ENCODE measurements at places on chromosomes 2 and 18.

GRCh38 chr2:68660658-68661057 is 17.3 kb downstream of the PROKR1 start:
- no peak for DNase-seq

- DNase-seq = peak; percentile 59
These were observed 21.4 kb upstream of the MLPH start for GRCh38 chr2:237465515-237466148.

GRCh38 chr2:225920621-225921220 is 521.2 kb downstream of the NYAP2 start:
- DNase-seq = no peak

DNA sequence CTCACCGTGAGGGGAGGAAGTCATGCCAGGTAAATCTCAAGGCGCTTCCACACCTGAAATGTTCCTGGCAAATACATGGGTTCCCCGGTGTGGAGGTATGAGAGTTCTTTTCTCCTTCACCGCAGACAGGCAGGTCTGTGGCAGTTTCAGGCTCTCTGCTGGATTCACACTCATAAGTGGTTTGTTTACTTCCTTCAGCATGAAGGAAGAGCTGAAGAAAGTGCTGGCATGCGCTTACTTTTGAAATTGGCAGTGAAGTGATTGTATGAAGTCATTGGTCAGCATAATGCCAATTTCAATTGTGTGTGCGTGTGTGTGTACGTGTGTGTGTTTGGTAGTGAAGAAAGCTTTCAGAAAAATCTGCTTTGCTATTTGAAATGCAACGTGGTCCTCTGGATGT is 43.4 kb downstream of the RNF144A start:
- DNase-seq = no peak

GRCh38 chr2:49288113-49288705 is 133.9 kb upstream of the FSHR start:
- DNase-seq = no peak

DNA sequence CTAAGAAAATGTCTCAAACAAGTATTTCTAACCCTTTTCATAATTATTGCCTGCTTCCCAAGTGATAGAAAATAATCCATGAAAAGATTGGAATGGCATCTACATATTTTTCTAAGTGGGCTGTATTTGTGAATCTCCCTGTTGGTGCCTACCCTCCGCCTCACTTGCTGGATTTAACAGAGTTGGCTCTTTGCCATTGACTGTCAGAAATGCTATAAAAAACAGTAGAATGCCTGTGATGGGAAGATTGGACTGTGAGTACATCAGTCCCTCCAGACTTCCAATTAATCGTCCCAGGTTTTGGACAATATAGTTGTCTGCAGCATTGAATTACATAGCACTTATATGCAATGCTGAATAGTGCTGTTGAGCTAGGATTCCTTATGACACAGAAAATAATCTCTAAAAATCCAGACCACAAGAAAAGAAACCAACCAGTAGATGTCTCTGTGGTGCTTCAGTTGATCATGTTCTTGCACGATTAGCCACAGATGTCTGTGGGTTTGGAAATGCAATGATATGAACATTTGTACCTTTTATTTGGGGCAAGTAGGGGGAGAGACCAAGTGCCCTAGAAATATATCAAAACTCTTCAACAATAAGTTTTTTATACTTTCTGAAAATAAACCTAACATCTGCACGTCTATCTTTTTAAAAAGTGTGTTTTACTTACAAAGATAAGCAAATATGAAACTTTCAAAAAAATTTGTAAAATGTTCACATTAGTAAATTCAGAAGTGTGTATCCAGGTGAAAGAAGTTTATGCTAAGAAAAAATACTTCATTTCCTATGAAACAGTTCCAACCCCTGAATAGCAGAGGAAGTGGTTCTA is 88.5 kb downstream of the DYNAP start:
- peak; percentile 87 for DNase-seq

GRCh38 chr2:64214281-64215115 is 70.3 kb upstream of the PELI1 start:
- no peak for DNase-seq

DNA sequence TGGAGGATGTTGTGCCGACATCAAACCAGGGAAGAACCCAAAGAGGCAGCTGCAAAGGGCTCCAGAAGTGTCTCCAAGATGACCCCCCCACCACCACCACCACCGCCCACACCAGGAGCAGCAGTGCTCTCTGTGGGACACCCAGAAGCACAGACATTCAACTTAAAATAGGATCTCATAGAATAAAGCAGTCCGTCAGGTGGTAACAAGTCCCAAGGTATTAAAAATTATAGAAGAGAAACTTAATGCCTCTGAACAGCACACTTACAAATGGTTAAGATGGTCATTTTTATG is 155.5 kb upstream of the ID2 start:
- no peak for DNase-seq

DNA sequence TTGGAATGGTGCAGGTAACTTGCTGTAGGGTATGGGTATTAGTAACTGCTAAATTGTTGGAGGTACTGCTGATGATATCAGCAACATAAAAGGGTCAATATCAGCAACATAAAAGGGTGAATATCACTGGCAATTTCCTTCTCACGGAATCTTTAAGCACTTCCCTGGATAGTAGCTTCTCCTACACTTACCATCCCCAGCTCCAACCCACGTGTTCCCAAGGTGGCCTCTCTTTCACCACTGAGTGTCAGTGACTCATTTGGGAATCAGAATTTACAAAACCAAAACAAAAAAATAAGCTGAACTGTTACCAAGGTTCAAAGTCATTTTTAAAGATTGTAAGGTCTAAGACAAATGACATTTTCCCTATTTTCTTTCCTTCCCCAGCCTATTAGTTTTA is 70.8 kb downstream of the LRP2 start:
- no peak for DNase-seq

GRCh38 chr18:13500227-13500865 is 226.0 kb downstream of the FAM210A start:
- DNase-seq = no peak

DNA sequence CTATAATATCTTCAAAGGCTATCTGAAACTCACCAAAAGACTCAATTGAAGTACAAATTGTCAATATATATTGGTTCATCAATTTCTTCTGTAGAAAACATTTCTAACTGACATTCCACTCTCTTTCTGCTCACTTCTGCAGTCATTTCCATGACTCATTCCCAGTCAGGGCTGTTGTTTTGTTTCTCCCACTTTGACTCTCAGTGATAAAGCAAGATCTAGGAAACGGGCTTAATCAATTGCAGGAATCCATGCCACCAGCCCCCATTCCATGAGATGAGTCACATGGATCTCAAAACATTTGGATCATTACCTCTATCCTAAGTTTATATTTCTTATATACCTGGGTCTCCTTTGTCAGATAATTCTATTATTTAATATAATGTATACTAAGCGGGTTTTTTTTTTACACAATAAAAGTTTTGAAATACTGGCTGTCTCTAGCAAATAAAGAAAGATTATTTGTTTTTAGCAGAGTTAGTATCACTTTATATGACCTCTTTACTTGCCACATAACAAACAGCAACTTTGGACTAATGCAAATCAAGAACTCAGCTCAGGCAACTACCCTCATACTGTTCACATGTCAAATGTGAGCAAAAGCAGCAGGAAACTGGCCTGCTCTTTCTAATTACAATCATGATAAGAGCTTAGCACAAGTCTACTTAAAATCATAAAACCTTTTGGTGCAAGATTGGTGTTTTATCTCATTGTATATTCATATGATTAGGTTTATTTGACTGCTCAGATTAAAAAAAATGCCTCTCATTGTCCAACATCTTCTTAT is 251.1 kb upstream of the PIK3C3 start:
- DNase-seq = no peak

- no peak for DNase-seq
These were observed 42.4 kb downstream of the ASB1 start for GRCh38 chr2:238469155-238469554.

GRCh38 chr2:125643585-125643984 is 1012.4 kb upstream of the GYPC start:
- DNase-seq = no peak

GRCh38 chr2:150041722-150042425 is 445.6 kb downstream of the RND3 start:
- no peak for DNase-seq

DNA sequence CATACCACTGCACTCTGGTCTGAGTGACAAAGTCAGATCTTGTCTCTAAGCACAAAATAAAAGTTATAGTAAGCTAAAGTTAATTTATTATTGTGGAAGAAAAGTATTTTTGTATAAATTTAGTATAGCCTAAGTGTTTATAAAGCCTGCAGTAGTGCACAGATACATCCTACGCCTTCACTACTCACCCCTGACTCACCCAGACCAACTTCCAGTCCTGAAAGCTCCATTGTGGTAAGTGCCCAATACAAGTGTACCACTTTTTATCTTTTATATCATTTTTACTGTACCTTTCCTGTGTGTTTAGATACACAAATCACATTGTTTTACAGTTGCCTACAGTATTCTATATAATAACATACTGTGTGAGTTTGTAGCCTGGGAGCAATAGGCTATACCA is 57.5 kb downstream of the UBE2E3 start:
- no peak for DNase-seq

- no peak for DNase-seq
These were observed 11.8 kb downstream of the TPGS2 start for GRCh38 chr18:36817039-36817438.

DNA sequence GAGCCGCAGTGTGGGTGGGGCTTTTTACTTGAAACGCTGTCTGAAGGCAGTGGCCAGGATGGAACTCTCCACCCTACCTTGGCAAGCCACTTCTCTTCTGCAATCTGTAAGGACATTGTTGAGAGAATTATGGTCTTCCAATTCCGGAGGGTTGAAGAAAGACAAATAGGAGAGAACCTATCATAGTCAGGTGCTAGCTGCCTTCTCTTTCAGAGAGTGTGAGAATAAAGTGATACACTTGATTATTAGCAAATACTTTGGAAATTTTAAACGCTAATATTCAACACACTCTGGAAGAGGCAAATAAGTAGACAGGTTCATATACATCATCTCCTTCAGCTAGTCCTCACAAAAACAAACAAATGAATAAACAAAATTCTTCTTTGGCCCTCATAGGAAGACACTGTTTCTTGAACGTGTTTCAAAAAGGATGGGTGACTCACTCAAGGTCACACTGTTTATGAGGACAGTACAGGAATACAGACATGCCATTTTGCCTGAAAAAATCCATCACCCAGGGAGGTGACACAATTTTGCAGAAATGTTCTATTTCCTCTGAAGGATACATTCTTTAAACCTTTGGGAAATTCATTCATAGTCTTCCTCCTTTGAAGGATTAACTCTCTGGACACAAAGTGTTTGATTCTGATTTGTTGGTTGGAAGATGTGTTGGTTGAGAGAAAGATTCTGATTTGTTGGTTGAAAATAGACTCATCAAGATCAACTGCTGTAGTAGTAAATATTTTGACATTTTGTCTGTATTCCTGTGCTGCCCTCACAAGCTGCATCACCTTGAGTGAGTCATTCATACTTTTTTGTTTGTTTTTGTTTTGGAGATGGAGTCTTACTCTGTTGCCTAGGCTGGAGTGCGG is 2.2 kb upstream of the IL1RN start:
- no peak for DNase-seq

DNA sequence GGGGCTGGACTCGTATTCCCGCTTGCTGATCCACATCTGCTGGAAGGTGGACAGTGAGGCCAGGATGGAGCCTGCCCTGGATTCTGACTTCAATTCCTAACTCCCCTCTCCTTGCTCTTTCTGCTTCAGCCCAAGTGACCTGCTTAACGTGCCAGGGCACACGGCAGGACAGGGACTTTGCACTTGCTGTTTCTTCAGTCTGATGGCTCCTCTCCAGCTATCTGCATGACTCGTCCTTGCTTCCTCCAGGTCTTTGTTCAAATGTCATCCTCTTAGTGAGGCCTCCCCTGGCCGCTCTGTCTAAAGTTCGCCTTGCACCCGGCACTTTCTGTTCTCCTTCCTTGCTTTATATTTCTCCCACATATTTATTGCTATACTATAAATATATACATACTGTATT is 357.6 kb downstream of the MTX2 start:
- DNase-seq = no peak

DNA sequence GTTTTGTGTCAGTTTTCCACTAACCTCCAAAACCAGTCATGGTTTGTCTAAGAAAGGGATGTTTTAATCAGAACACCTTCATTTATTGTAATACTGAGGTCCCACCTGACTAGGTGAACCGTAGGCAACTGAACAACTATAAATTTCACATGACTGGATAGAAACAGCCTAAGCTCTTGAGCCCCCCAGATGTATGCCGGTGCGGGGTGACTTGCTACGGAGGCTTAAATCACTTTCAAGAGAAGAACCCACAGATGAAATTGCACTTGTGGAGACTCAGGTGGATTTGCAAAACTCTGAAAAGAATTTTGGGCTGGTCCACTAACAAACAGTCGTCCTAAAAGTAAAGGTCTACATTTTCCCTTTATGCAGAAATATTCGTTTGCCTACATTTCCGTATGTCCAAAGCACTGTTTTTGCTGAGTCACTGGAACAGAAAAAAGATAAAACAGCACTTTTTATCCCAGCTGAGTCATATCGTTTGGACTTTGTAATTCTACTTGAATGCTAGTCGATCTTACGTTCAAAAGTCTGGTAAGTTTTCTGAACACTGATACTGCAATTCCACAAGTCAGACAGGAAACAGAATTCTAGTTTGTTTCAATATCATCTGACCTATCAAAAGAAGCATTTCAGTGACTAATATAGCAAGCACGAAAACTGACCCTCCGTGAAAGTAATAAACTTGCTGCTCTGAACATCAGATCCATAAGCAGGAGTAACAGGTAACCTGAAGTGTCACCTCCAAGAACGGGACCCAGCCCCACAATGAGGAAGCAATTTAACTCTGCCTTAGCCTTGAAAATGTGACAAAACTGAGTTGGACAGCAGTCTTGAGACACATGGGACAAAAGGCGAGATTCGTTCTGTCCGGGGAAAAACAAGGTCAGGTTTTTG is 18.1 kb downstream of the ZNF516 start:
- peak; percentile 88 for DNase-seq

- no peak for DNase-seq
These were observed 8.4 kb downstream of the COL6A3 start for GRCh38 chr2:237405605-237406004.

DNA sequence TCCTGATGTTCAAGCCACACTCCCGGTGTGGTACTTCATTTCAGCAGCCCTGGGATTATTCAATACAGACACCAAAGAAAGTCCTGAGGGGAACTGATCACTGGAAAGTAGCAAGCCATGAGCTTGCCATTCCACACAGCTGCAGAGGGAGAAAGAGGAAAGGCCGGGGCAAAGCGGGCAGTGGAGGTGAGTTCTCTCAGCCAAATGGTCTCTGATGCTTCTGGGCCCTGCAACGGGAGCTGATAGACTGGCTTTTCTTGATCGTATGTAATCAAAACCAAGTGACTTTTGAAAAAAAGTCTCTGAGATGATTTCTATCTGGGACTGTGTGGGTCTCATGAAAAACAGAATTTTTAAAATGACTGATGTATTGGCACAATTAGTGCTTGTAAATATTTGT is 152.9 kb downstream of the ALPK2 start:
- DNase-seq = no peak

- DNase-seq = no peak
These were observed 72.0 kb downstream of the GALNT1 start for GRCh38 chr18:35653392-35654135.

GRCh38 chr2:1581965-1582625 is 162.2 kb downstream of the PXDN start:
- DNase-seq = no peak

- no peak for DNase-seq
These were observed 142.6 kb upstream of the CYP1B1 start for GRCh38 chr2:38218591-38218991.

All from OCI-M1 (cell line).